Suppressor macrophage (primary cell): ENCODE measurements at places on chromosomes 5 and 9.

DNA sequence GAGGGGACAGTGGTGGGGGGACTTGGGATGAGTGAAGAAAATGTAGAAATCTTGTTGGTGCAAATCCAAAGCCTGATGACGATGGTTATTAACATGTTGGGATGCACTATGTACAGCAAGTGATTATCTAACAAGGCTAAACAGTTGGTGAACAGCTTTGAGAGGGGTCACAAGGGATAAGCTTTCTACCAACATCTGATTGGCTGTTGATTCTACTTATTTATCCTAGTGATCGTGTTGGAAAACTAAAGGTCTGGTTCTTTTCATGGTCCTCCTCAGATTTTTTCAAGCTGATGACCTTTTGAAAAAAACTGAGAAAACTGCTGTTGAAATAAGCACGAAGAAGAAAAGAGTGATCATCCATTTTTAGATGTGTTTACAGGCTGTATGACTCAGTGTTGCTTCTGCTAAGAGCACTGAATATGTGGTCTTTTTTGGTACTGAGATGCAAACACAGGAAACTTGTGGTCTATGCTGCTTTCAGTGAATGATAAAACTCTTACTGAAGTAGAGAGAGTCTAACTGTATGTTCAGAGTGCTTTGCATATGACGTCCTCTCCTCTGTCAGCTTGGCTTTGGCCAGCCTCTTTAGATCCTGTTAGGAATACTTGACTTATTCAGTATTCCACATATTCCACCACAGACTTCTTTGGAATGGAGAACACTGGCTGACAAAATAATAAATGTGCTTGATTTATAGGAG, 174.8 kb downstream of the SLF1 start:
- peak; percentile 54 for DNase-seq

GRCh38 chr5:83937837-83938236, 217.2 kb upstream of the HAPLN1 start:
- peak; percentile 38 for DNase-seq

- DNase-seq: peak; percentile 11
These were observed 58.0 kb downstream of the PTPN3 start for GRCh38 chr9:109440117-109440515.

GRCh38 chr5:5932824-5933223, 445.5 kb downstream of the MED10 start:
- no peak for DNase-seq

DNA sequence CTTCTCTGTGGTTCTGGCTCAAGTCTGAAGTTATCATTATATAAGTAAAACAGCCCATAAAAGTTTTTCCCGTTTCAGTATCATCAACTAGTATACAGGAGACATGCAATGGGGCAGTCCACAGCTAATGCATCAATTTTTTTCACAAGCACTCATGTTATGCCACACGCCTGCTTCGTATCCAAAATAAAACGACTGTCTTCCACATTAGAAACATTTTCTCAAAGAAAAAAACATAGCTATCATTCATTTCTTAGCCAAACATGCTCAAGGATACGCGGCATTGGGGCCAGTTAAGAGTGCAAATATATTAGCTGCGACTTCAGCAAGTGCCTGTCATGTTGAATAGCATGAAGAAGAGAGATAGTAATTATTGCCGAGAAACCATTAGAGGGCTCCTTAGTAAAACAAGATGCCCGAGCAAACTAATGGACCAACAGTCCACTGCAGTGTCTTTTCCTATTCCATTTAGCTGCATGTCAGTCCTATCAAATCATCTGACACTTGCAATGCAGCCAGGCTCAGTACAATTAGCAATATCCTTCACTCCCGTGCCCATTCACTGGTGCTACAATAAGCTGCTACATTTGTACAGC, 68.5 kb downstream of the BNC2 start:
- DNase-seq: no peak

DNA sequence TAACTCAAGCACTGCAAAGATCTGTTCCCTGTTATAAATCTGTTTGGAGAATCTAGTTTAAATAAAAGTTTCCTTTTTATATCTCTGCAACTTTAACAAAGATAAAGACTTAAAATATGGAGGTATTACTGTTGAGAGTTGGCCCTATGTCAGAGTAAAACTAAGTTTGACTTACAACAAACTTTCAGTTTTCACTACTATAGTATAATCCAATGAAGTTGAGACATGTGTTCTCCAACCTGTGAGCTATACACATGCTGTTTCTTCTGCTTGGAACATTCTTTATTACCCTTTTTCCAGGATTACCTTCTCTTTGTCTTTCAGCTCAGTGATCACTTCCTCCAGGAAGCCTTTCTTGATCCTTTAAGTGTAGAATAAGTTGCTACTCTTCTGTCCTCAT, 1109.3 kb downstream of the MAT2B start:
- DNase-seq: no peak

DNA sequence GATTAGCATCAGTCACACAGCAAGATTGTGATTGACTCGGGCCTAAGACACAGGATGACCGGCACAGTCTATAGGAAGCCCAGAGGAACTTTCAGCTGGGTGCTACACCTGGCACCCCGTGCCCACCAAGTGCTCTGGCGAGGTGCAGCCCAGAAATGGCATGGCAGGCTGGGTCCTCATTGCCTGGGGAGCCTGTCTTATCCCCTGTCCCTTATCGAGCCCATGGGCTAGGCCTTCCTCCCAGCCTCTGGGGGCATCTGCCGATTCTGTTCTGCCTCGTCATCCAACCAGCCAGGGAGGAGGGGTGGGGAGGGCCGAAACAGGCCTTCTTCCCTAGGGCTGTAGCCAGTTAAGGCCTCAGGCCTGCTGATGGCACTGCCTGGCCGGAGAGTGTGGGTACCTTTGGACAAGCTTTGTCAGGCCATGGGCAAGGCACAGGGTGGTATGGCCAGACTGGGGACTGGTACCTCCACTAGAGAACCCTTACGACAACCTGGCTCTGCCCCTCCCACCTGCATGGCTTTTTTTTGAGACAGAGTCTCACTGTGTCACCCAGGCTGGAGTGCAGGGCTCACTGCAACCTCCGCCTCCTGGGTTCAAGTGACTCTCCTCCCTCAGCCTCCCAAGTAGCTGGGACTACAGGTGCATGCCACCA, 1.6 kb downstream of the GRK6 start:
- DNase-seq: peak; percentile 67

DNA sequence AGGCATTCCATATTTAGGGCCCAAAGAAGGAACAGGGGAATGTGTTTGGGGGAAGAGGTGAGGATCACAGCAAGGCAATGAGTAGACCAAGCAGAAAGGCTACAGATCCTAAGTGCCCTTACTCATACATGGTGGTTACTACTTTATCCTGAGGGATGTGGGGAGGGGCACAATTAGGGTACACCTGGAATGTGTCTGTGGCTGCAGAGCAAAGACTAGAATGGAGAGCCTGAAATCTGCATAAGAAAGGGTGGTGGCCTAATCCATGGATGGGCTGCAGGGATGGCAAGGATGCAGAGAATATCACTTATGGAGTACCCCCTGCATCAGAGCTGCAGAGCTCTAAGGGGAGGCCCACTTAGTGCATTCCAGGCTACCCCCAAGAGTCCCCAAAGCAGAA, 352.6 kb upstream of the TRPC7 start:
- no peak for DNase-seq

- DNase-seq: no peak
These were observed 590.5 kb downstream of the CSNK1G3 start for GRCh38 chr5:124102486-124102885.

DNA sequence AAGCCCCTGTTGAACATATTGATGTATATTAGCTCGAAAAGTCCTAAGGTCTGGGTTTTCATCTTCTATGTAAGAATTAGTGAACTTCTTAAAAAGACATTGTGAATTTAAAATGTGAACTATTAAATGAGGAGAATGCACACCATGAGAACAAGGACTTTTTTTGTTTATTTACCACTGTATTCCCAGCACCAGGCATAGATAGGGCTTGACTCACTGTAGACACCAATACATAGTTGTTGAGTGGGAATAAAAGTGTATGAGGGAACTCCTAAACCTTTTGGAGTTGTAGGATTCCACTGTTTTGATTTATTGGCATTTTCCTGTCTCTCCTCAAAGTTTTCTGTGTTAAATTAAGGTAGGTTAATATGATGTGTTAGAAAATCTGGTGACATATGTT, 40.3 kb downstream of the NNT start:
- DNase-seq: no peak

GRCh38 chr5:9691261-9691660, 61.1 kb upstream of the TAS2R1 start:
- DNase-seq: no peak

- no peak for DNase-seq
These were observed 18.1 kb upstream of the PDCL start for GRCh38 chr9:122846371-122846940.

GRCh38 chr5:56737951-56738606, 77.3 kb upstream of the MAP3K1 start:
- DNase-seq: no peak

DNA sequence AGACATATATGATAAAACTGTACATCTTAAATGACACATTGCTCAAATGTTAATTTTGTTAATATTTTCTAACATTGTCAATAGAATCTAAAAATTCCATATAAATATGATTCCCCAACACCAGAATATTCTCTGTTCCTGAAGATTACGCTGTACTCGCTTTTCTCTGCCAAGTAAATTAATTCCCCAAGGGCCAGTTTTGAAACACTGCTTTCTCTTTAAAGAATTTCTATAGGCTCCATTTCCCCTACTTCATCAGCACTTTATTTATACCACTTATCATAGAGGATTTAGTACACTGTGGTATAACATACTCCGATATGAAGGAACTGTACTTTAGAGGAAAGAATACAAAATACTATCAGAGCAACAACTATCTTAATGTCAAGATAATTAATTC, 101.4 kb upstream of the ACOT12 start:
- no peak for DNase-seq

- peak; percentile 78 for DNase-seq
These were observed 16.4 kb downstream of the JADE2 start for GRCh38 chr5:134541736-134542376.
